ENCODE measurements at places on chromosomes 2 and 18.

GRCh38 chr2:70987386-70987785 lies 7.3 kb downstream of the TEX261 start:
- no peak for DNase-seq

- no peak for DNase-seq
Observed at GRCh38 chr2:168134485-168134884, 112.9 kb downstream of the STK39 start.

DNA sequence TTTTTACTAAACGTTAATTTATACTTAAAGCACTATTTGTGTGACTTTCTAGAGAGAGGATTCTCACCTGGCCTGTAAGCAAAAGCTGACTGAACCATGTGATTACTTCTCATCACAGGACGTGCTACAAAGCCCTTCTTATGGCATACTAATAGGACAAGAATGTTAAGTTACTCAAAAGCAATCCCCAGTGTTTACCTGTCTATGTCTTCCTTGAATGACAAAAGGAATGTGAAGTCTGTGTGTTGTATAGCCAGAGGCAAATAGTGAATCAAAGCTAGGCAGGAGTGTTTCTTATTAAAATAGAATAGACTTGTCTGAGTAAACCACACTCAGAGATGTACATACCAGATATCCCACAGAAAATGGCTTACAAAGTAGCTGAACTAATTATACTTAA lies 1465.5 kb downstream of the SUCLG1 start:
- DNase-seq, result no peak

GRCh38 chr18:59612381-59612780 lies 84.8 kb downstream of the CCBE1 start:
- DNase-seq, result no peak
